ENCODE measurements at places on chromosomes 6 and 20.

DNA sequence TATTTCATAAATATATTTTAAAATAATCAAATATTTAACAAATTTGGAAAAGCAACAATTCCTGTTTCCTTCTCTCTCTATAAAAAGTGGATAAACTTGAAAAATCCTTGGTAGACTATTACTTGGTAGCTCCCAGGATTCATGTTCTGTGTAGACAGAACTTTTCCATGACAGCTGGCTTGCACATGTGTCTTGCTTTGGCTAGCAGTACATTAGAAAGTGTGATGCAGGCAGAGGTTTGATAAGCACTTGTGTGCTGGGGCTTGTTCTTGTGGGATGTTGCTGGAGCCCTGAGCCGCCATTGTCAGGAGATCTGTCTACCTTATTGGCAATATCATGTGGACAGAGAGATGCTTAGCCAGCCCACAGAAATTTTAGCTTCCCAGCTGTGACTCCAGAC lies 327.2 kb downstream of the CDKAL1 start:
- DNase-seq: no peak

DNA sequence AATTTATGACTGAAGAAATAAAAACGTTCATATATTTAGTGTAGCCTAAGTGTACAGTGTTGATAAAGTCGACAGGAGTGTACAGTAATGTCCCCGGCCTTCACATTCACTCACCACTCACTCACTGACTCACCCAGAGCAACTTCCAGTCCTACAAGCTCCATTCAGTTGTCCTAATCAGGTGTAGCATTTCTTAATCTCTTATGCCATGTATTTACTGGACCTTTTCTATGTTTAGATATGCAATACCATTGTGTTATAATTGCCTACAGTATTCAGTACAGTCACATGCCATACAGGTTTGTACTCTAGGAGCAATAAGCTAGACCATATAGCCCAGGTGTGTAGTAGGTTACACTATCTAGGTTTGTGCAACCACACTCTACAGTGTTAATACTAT lies 610.2 kb upstream of the NOX3 start:
- DNase-seq: no peak

- DNase-seq: peak; percentile 41
These were observed 60.5 kb downstream of the DST start for GRCh38 chr6:56582236-56582635.

- DNase-seq: peak; percentile 53
These were observed 695 bp upstream of the TGIF2 start for GRCh38 chr20:36572701-36573102.

DNA sequence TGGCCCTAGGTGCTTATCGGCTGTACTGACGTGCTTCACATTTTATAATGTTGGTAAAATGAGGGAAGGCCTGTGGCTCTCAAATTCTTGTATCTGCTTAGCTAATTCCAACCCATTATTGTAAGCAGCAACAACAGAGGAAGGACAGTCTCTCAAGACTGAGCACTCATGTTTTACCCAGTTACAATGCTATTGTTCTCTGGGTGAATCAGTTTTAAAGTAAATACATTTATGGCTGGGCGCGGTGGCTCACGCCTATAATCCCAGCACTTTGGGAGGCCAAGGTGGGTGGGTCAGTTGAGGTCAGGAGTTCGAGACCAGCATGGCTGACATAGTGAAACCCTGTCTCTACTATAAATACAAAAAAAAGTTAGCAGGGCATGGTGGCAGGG lies 194.6 kb downstream of the PRKN start:
- no peak for DNase-seq

- peak; percentile 18 for DNase-seq
These were observed 117.4 kb downstream of the ZFAND3 start for GRCh38 chr6:37936906-37937305.

DNA sequence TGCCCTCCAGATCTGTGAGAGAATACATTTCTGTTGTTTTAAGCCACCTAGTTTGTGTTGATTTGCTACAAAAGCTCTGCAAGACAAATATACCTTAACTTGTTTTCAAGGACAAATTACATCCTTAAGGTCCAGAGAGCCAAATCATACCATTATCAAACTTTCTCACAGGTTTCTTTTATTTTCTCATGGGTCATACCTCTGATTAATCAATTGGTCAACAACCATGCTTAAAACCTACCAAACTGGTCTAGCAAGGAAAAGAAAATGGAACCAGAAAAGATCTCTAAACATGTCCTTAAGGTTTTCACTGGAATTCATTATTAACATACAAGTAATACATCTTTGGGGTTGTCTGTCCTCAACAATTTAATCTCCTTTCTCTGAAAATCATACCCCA lies 535.0 kb downstream of the CD83 start:
- no peak for DNase-seq

- DNase-seq: no peak
These were observed 483.8 kb upstream of the JARID2 start for GRCh38 chr6:14762077-14762476.

GRCh38 chr20:20447196-20447595 lies 79.3 kb downstream of the INSM1 start:
- DNase-seq: no peak

GRCh38 chr20:53064935-53065334 lies 92.8 kb downstream of the TSHZ2 start:
- DNase-seq: no peak

DNA sequence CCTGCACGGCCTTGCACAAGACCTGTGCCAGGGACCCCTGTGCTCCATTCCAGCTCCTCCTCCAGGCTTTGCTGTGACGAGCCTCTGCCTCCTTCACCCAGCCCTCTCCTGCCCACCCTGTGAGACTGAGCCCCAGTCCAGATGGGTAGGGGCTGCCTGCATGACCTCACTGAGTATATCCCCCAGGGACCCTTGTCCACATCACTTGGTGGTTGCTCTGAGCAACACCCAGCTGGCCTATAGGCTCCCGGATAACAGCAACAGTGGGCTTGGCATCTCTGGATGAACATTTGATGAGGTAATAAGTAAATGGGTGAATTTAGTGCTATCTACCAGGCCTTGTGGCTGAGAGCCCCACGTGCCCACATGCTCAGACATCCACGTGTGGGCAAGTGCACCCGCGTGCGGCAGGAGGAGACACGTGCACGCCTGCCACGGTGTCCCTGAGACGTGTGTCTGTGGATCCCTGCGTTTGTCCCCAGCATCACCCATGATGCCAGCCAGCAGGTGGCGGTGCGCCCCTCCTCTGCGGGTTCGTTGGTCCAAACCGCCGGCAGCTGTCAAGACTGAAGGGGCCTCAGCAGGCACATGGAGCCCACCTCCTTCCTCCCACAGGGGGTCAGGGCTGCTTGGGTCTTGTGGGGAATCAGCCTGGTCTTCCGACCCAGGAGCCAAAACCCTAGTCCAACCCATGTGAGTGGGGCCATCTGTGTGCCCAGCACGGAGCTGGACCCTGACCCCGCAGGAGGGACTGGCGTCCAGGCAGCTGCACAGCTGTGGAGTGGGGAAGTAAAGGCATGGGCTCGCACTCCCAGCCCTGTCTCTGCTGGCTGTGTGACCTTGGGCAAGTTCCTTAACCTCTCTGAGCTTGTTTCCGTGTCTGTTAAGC lies 45.9 kb downstream of the FGD2 start:
- peak; percentile 87 for DNase-seq

DNA sequence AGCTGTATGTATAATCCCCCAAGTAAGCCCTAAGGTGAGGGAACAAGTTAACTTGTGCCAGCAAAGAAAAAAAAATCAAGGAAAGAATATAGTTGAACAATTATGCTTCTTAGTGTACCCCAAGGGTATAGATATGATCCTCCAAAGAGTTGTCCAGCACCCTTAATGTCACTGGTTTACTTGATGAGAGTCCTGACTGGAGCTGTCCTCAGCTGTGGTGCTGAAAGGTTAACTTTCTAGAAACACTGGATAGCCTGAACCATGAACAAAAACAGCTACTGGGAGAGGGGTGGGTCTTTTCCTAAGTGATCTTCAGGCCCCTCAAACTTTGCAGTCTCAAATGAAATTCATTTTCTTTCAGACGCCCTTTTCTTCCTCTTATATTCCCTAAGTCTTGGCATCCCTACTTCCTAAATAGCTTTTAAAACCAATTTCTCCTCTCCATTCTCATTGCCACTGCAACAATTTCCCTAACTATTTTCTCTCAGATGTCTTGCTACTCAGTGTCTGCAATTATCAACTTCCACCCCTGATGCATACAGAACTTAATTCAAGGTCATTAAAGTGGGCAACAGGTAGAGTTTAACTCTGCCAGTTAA lies 83.5 kb upstream of the PROKR2 start:
- no peak for DNase-seq

DNA sequence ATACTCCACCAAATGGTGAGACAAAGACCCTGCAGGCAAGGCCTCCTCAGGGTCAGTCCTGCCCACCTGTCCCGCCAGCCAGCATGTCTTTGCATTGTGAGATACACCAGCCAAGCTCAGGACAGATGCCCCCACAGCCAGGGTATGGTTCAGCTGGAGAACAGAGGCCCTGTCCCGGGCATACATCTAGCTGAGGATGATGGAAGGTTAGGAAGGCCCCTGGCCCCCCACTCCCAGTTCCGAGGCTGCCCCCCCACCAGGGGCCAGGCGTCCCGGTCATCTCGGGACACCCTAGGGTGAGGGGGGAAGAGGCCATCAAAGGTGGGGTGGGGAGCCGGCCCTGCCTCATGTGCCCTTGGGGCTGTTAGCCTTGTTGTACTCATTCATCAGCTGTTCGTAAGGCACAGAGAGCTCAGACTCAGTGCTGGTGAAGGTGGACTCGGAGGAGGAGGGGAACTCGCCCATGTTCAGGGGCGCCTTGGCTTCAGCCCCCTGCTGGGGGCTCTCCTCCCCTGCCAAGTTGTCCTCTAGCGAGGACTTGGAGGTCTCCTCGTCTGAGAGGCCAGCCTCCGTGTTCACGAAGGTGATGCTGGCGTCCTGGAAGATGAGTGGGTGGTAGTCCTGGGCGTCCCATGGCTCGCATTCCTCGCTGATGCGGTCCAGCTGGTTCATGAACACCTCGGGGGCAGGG lies 38.6 kb downstream of the KCNK5 start:
- DNase-seq: no peak

GRCh38 chr6:27777126-27777525 lies 135.1 kb downstream of the OR2B2 start:
- no peak for DNase-seq

DNA sequence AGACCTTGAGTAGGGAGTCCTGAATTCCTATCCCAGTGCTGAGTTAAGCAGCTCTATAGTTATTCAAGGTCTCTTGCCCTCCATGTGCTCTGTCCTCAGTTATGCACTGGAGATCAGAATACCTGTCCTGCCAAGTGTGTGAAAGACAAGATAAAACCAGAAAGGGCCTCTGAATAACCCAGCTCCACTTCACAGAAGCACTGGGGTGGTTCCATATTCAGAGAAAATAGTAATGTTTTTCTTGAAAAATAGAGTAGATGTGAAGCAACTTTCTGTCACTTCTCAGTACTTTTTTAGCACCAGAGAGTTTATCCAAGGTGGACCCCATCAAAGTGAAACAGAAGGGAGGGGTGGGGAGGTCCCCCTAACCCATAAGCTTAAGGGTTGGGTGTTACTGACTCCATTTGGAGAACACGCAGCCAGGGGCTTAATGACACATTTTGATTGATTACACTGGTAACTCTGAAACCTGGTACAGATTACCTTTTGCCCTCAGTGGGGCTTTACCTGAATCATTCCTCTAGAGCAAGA lies 509.8 kb upstream of the JARID2 start:
- DNase-seq: no peak

DNA sequence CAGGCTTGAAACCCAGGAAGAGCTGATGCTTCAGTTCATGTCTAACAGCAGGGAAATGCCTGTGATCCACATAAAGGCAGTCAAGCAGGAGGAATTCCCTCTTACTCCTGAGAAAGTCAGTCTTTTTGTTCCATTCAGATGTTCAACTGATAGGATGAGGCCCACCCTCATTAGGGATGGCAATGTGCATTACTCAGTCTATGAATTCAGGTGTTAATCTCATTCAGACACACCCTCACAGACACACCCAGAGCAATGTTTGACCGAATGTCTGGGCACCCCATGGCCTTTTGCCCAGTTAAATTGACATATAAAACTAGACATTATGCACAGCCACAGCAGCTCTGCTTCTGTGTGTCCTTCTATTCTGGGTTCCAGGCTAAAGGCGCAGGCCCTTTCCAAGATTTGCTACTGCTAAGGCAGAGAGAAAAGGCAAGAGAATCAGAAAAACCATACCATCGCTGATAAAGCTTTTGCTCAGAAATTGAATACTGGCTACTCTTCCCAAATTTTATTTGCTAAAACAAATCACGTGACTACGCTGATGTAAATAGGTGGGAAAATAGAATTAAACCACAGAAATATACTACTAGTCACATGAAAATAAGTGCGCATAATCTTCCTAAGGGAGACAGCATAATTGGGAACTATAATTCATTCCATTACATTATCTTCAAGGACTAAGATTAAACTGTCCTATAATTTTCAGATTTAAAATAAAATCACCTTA lies 625.0 kb upstream of the MAN1A1 start:
- no peak for DNase-seq

- peak; percentile 5 for DNase-seq
These were observed 81.8 kb downstream of the ISM1 start for GRCh38 chr20:13302647-13303450.

DNA sequence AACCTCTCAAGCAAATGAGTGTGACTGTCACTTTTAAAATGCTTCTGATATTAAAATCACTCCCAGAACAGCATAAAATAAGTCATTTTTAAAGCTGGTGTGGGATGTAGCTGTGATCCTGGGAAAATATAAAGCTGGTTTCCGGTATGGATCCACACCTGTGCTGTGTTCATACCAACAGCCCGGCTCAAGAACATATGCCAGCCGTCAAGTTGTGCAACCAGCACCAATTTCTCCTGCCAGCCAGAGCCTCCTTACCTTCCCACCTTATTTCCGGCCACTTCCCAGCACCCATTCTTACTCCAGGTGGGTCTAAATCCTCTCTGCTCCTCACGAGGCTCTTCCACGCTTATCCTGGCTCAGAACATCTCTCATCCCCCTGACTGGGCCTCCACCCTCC lies 50.9 kb upstream of the RPS6KA2 start:
- no peak for DNase-seq

GRCh38 chr6:138594758-138595140 lies 95.5 kb upstream of the NHSL1 start:
- no peak for DNase-seq

DNA sequence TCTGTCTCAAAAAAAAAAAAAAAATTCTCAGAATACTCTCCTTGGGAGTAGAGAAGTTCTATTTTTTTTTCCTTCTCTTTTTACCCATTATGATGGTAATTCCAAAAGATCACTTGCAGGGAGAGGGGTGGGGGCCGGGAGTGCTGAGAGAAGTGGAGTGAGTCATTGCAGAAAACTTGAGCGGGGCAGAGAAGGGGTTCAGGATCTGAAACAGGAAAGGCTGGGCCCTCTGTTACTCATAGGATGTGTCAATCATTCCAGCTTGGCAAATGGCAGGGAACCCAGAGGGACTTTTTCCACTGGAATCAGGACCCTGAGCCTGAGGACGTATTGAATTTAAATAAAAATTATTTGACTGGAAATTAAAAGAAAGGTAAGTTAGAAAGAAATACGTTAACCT lies 111.4 kb upstream of the ARMC2 start:
- DNase-seq: peak; percentile 89

- peak; percentile 61 for DNase-seq
These were observed 413 bp downstream of the PTPRA start for GRCh38 chr20:2873747-2874041.

- no peak for DNase-seq
These were observed 23.5 kb downstream of the DHX35 start for GRCh38 chr20:38985603-38986170.

- DNase-seq: peak; percentile 65
These were observed 137.4 kb upstream of the HDAC2 start for GRCh38 chr6:114108119-114109002.

Measured in inflammatory macrophage treated with lipopolysaccharide for 4 hours (primary cell).